NCI-H446 treated with DMSO at 0.1 percent for 48 hours (cell line): ENCODE measurements at places on chromosomes 1 and 21.

DNA sequence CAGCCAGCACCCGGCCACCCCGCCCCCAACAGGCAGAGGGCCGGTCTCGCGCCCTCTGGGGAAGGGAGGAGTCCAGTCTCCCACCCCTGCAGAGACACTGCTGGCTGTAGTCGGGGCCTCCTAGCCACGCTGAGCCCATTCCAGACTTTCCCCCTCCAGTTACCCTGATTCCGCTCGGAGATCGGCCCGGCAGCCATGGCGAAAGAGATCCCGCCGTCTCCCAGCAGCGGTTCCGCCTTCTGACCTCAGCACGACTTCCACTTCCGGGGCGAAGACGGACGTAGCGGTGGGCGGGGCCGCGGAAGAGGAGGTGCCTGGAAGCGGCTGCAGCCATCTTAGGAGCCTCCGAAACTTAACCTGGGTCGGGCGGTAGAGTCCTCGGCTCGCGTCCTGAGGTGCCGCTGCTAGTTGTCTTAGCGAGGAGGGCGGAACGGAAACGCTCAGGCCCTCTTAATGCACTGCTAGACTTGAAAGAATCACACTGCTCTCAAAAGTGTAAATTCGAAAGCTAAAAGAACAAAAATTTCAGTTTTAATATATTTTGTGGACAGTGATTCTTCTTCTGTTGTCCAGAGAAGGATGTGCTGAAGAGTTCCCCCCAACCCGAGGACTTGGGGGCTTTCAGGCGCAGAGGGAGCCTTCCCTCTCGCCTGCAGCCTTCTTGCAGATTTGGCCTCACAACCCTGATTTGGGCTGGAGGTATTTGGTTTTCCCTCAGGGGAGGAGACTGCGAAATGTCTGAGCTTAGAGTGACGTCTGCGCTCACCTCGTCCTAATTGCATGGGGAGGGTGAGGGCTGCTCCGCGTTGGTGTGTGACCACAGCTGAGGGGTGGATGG is at the start of gene SF3B4:
Gene SF3B4 (minus strand): TSS at position 241 of the 838 bp plus-strand sequence. CDS start 44 bp downstream, at position 197.
- DNase-seq: peak; percentile 92

GRCh38 chr1:45620588-45621500 is 3.0 kb downstream of the CCDC17 start:
- DNase-seq: no peak

- DNase-seq: peak; percentile 12
These were observed 51.4 kb upstream of the LRIG2 start for GRCh38 chr1:113021430-113022085.

- no peak for DNase-seq
These were observed 11.2 kb downstream of the CSRP1 start for GRCh38 chr1:201495551-201496295.

- DNase-seq: no peak
These were observed 6.6 kb downstream of the ZBTB48 start for GRCh38 chr1:6586404-6586816.

GRCh38 chr1:167375949-167376348 is 142.4 kb downstream of the CD247 start:
- DNase-seq: no peak

- no peak for DNase-seq
These were observed 3.4 kb upstream of the OVAAL start for GRCh38 chr1:180555411-180555810.

GRCh38 chr1:9942399-9942938 is 722 bp downstream of the LZIC start:
- peak; percentile 49 for DNase-seq

DNA sequence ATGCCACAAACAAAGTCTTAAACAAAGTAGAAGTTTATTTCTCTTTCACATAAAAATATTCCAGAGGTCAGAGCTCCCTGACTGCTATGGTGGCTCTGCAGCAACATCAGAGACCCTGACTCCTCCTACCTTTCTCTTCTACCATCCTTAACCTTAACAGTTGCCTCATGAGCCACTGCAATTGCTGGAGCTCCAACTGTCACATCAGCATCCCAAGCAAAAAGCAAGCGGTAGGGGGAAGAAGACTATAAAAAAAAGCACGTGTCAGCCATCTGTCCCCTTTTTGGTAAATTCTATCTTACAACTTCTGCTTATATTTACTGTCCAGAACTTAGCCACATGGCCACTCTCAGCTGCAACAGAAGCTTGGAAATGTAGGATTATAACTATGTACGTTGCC is 21.8 kb upstream of the H6PD start:
- DNase-seq: no peak

- DNase-seq: no peak
These were observed 15.5 kb downstream of the LRIF1 start for GRCh38 chr1:110948038-110948810.

DNA sequence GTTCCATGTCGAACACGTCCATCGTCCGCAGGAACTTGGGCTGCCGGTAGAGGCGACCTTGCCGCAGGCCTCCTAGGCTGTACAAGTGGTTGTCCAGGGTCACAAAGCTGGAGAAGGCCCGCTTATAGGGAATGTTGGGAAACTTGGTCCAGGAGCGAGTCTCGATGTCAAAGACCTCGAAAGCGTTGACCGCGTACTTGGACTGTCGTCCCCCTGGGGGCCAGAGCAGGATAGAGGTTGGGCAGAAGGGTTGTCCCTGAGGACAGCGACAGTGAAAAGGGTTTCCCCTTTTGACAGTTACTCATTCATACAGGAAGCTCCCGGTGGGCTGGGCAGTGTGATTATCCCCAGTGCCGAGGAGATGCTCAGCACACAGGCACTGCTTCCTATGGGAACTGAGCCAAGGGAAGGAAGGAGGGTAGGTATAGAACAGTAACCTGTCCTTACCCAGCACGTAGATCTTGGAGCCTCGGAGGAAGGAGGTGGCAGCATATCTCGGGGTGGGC is 17.5 kb downstream of the KLHDC8A start:
- no peak for DNase-seq

DNA sequence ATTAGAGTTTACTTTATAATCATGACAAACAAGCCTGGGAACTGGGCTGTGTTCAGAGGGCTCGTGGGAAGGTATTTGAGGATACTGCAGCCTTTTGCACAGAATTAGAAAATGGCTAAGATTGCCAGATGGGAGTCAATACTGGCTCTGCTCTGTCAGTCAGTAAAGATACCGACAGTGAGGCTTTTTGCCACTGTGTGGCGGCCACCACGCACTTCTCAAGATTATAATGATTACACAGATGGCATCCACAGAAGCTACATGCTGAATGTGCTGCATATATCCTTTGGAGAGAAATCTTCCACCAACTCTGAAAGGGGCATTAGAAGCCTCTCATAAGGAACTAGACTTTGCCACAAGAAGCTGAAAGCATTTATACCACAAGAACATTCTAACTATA is 213.4 kb upstream of the PTBP2 start:
- no peak for DNase-seq

GRCh38 chr1:224774378-224774777 is 155.1 kb upstream of the DNAH14 start:
- DNase-seq: no peak

- no peak for DNase-seq
These were observed 18.9 kb downstream of the ARHGEF16 start for GRCh38 chr1:3473381-3473844.

- no peak for DNase-seq
These were observed 4.5 kb downstream of the SIPA1L2 start for GRCh38 chr1:232625319-232625868.

DNA sequence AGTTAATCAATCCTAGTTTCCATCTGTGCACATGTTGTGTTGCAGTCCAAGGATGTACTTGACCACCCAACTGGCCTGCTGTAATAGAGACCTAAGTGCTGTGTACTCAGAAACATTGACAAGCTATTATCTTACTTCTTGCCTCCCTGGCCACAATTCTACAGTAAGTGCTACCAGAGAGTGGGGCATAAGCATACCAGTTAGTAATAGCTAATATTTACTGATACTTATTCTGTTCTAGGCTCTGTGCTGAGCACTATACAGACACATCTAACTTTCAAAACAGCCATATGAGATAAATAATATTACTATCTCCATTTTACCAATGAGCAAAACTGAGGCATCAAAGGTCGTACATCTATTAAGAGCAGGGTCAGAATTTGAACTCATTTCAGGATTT is 49.5 kb upstream of the NPL start:
- DNase-seq: no peak
